A549 treated with ZK216348 at 1 μM for 4 hours (cell line): ENCODE measurements at places on chromosomes 11 and 22. TPM values are rescaled to one million over a fixed set of nuclear protein-coding genes. Genes with fewer than 3 reads are reported as not detected.

Gene SLC7A4
- not detected in 5 replicates for total RNA-seq

Gene TESMIN
- total RNA-seq = 2.8 to 7.3 TPM (median 5.1 TPM) in 5 replicates

Gene MPPED1
- total RNA-seq = not detected in 5 replicates

Gene CNIH2
- total RNA-seq = 0.88 to 2.7 TPM (median 1.7 TPM) in 5 replicates
